Naive thymus-derived CD8-positive, alpha-beta T cell (primary cell): ENCODE measurements at places on chromosomes 2 and 18. TPM values are rescaled to one million over a fixed set of nuclear protein-coding genes. Genes with fewer than 3 reads are reported as not detected.

DNA sequence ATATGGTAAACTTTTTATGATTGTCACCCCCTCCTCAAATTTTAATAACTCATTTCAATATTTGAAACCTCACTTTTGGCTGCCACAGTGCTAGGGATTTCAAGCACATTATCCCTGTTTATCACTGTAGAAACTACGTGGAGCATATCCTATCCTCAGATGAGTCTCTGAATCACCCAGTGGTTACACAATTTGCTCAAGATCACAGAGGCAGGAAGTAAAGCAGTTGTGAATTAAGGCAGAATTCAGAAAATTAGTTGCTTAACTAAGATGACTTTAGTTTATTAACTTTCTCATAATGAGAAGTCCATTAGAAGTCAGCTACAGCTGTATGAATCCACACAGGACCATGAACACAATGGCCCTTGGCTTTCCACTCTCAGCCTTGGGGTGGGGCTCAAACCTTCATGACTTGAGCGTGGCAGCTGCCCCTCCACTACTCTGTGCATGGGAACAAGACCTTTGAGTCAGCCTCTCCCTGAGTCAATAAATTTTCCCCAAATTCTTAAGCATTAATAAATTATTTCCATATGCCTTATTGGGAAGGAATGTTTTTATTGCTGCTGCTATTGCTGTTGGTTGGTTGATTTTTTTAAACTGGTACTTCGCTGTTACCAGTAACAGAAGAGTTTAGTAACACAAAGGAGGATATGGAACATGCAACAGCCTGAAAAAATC lies 369.0 kb downstream of the CBLN2 start:
- no peak overlapping the region for H3K27ac ChIP-seq
- H3K27me3 ChIP-seq, result no peaks in the 10 kb centered on the region
- H3K4me3 ChIP-seq, result no peak overlapping the region
- no peaks in the 10 kb centered on the region for H3K36me3 ChIP-seq

Gene FBXO48
- total RNA-seq, result 5.6 TPM

GRCh38 chr2:202400941-202401340 lies 24.8 kb downstream of the BMPR2 start:
- DNase-seq, result no peak
- peaks cover 2% of the 10 kb centered on the region for H3K36me3 ChIP-seq
- H3K27ac ChIP-seq, result no peak overlapping the region
- peaks cover 8% of the 10 kb centered on the region for H3K4me1 ChIP-seq
- H3K4me3 ChIP-seq, result no peak overlapping the region
- H3K27me3 ChIP-seq, result no peaks in the 10 kb centered on the region

GRCh38 chr2:42651057-42651456 lies 82.6 kb downstream of the MTA3 start:
- H3K27me3 ChIP-seq, result no peaks in the 10 kb centered on the region
- peak overlapping the region; percentile 99 for H3K27ac ChIP-seq

Gene PRSS56
- not detected for total RNA-seq

Gene PJVK
- total RNA-seq, result 4.5 TPM

Gene RNU2-63P
- 3.5 TPM for total RNA-seq

DNA sequence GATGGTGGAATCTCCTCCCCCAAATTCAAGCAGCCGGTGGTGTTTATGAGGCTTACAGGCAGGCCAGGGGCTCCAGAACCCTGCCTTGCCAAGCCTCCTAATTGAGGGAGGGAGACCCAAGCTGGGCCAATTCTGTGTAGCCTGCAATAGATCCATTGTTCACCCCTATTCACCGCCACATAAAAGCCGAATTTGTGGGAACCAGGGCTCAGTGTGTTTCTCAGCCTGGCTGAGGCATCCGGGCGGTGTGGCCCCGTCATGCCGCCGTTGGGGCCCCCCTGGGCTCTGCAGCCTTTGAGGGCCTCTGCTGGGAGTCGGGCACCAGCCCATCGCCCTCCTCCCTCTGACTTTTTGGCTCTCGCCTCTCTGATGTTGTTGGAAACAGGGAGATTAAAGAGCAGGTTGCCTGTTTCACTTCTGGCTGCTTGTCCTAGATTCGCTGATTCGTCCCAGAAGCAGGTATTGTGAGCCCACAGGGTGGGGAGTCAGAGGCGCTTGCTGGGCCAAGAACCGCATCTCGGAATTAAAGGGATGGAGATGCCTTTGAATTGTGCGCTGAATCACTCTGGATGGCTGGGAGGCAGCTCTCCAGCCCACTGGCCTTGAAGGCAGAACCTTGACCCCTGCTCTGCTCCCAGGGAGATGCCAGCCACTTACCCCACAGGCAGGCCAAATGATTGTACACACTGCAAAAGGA lies 14.7 kb upstream of the OTOS start:
- peaks cover 15% of the 10 kb centered on the region for H3K27me3 ChIP-seq
- H3K4me3 ChIP-seq, result no peak overlapping the region
- DNase-seq, result no peak
- H3K4me1 ChIP-seq, result no peaks in the 10 kb centered on the region

GRCh38 chr18:56789004-56789888 lies 138.1 kb downstream of the WDR7 start:
- H3K4me1 ChIP-seq, result no peaks in the 10 kb centered on the region
- H3K27me3 ChIP-seq, result no peaks in the 10 kb centered on the region
- H3K4me3 ChIP-seq, result no peak overlapping the region

Gene TNFRSF11A
- 0.08 TPM for total RNA-seq

Gene TCF7L1
- total RNA-seq, result not detected

- DNase-seq, result no peak
- no peak overlapping the region for H3K4me3 ChIP-seq
- H3K36me3 ChIP-seq, result no peaks in the 10 kb centered on the region
- H3K4me1 ChIP-seq, result no peaks in the 10 kb centered on the region
- peaks cover 4% of the 10 kb centered on the region for H3K27me3 ChIP-seq
These were observed 230.7 kb upstream of the PXDN start for GRCh38 chr2:1975060-1975459.

DNA sequence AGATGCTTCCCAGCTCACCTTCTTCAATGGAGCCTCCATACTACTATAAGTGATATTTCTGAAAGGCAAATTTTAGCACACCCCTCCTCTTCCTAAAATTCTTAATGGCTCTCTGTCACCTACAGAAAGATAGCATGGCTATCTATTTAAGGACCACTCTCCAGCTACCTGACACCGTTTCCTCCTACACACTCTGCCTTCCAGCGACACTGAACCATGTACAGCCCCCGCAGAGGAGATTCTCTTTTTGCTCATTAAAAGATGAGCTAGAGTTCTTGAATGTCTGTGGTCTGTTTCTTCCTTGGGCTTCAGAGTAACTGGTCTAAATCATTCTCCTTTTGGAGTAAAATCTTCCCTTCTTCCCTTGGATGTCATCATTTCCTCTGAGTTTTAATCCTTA lies 38.4 kb upstream of the GAREM1 start:
- no peak for DNase-seq
- H3K4me3 ChIP-seq, result no peak overlapping the region
- peaks cover 8% of the 10 kb centered on the region for H3K27me3 ChIP-seq
- no peak overlapping the region for H3K27ac ChIP-seq
